Skeletal muscle cell (primary cell): ENCODE measurements at places on chromosomes 4 and X.

DNA sequence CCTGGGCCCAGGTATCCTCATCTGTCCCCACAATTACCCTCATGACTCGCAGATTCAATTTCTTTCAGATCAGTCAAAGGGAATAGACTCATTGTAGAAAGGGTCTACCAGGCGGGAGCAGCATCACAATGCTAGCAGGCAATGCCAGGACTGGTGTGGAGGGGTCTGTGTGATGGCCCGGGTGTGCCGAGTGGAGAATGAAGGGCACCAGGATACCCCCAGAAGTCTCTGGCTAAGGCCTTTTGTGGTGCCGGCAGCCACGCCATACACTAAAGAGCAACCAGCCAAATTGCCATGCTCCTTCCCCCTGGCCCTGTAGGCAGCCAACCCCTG lies 37.9 kb upstream of the RASL11B start:
- no peak for DNase-seq

GRCh38 chr4:155569960-155570515 lies 96.6 kb upstream of the GUCY1A1 start:
- DNase-seq, result no peak

- no peak for DNase-seq
These were observed 52.0 kb upstream of the IL13RA1 start for GRCh38 chrX:118675326-118675965.

- DNase-seq, result peak; percentile 25
These were observed 22.4 kb downstream of the SH3TC1 start for GRCh38 chr4:8221476-8221875.

DNA sequence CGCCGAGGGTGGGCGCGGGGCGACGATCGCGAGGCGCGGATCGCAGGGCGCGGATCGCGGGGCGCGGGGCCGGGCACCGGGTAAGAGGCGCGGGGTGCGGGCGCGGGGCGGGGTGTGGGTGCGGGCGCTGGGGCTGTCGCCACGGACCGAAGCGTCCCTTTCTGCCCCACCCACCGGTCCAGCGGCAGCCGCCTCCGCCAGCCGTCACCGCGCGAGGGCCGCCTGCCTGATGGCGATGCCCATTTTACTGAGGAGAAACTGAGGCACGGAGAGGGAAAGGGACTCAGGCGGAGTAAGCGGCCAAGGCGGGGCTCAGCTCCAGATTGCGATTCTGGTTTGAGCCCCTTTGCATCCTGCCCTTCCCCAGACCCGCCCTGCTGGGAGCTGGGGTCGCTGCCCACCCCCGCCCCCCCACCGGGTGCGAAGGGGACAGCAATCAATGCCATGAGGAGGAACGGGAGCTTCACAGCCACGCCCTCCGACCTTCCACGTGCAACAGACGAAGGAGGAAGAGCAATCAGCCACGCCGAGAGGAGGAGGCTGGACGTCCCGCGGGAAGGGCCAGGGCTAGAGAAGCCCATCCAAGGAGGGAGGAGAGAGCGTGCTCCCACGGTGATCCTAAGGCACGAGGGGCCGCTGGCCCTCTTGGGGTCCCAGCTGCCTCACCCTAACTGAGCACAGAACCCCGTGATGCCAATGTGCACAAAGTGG lies 10.9 kb upstream of the MAN2B2 start:
- DNase-seq, result no peak

- no peak for DNase-seq
These were observed 1.4 kb downstream of the SLC16A2 start for GRCh38 chrX:74422576-74423288.

DNA sequence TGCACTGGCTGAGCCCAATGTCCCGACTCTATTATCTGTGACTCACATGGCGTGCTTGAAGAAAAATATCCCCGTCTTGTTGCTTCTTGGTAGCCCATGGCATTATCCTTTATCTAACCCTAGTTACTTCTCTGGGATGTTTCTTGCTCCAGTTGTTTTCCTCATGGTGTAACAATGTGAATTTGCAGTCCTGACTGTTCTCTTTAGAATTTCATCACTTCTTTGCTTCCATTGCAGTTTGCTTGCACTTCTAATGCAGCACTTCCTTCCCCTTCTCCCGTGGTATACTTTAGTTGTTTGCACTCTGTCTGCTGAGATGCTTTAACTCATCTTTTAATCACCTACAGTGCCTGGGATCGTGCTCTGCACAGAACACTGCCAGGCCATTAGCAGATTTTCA lies 126.9 kb downstream of the MAML3 start:
- no peak for DNase-seq

DNA sequence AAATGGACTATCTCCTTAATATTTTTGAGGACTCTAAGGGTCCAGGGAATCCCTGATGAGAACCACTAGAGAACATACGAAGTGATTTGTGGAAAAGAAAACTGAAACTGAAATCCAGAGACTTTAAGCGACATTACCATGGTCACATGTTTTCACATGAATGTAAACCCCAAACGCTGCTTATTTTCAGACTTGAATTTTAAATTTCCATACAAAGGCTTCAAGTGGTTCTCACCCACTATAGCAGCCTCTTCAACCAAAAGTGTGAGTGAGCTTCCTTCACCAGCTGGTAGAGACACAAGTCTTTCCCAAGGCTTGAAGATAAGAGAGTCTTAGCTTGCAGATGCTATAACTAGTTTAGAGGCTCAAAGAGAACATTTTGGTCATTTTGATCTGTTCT lies 232.7 kb downstream of the MGST2 start:
- no peak for DNase-seq

GRCh38 chr4:139242511-139243051 lies 37.4 kb downstream of the MGARP start:
- DNase-seq, result peak; percentile 60

GRCh38 chr4:25904748-25905082 lies 9.3 kb upstream of the SMIM20 start:
- no peak for DNase-seq

DNA sequence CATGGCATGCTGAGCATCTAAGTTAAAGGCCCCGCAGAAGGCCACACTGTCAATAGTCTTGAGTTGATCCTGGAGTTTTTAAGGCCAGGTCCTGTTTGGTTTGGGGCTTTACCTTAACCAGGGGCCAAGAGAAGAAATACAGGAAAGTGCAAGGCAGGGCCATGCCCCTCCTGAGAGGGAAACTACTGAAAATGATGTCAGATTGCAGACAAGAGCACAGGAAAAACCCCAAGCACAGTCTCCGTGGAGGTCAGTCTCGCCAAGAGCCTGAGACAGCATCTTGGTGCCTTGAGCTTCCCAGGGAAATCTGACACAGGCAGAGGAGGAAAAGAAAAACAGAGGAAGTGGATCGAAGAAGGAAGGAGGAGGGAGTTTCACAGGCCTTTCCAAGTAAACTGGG lies 32.2 kb upstream of the GATB start:
- DNase-seq, result no peak

- no peak for DNase-seq
These were observed 25.8 kb downstream of the ADRA2C start for GRCh38 chr4:3791910-3792542.

DNA sequence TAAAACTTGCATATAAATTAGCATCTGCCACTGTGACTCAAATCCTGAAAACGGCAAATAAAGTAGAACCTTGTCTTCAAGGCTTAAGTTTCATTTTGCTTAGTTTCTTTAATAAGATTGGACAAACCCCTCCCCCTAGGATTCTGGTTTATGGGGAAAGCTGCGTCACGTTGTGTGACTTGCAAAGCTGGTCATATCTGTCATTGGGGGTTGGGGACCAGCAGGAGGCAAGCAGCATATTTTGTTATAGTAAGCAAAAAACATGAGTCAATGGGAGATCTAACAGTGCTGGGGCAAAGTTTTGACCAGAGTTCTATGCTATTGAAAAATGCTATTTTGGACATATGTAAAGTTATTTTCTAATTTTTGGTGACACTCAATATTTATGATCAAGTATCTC lies 407.3 kb downstream of the PCDH18 start:
- peak; percentile 8 for DNase-seq

GRCh38 chr4:23763559-23763958 lies 126.3 kb downstream of the PPARGC1A start:
- DNase-seq, result no peak

DNA sequence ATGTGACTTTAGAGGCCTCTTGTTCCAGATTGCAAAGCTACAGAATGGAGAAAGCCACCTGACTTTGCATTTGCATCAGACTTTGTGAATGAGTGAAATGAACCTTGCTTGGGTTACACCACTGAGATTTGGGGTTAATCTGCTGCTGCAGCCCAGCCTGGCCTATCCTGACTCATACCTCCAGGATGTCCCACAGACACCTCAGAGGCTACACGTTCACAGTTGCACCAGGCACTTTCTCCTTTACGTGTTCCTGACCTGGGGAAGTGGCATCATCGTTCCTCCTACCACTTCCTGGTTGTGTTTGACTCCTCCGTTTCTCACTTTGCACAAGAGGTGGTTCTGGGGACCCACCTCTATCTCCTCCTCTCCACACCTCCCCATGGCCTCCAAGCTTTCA lies 9.2 kb upstream of the SORCS2 start:
- DNase-seq, result no peak

GRCh38 chr4:11259837-11260236 lies 168.9 kb downstream of the HS3ST1 start:
- no peak for DNase-seq

GRCh38 chr4:85318415-85318814 lies 156.5 kb upstream of the ARHGAP24 start:
- DNase-seq, result no peak

- DNase-seq, result no peak
These were observed 107.8 kb upstream of the PDHA2 start for GRCh38 chr4:95732061-95732460.

DNA sequence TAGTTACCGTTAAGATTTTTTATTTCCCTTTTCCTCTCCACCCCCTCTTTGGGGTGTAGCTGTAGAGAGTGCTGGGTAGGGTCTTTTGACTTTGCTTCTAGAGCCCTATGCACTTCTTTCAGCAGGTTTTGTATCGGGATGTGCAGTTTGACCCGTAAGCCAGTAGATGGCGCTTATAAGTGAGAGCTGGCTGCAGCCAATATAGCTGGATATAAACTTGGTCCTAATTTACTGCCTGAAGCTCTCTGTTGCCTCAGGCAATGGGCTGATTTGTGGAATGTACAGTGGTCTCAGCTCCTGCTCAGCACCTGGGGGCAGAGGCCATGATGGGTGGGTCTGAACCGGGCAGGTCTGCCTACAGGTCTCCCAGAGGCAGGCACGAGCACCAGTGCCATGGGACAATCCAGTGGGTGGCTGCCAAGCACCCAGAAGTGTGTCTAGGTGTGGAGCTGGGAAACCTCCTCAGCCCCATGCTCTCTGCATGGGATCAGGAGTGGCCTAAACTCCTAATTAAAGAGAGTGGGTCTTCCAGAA lies 146.5 kb downstream of the SPANXN1 start:
- no peak for DNase-seq

DNA sequence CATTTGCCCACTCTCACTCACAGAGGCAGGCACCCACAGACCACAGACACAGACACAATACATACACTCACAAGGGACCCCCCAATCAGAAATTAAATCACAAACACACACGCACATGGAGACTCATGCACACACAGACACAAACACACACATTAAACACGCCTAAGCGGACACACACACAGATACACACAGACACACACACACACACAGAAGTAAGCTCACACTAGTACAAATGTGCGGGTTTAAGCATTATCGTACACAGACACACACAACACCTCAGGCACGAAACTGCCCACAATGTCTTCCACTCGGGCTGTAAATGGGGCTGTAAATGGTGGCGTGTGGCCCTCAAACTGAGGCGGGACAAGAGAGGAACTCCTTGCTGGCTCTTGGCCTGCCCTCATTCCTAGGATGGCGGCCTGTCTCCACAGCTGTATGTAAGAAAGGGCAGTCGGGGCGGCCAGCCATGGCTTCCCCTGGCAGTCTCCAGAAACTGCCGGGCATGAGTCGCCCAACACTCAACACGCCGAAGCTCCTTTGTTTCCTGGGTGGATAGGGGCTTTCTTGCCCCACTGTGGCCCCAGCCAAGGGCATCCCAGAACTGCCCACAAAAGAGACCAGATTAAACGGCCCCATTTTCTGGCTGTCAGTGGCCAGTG lies 53.9 kb downstream of the NBDY start:
- DNase-seq, result no peak

DNA sequence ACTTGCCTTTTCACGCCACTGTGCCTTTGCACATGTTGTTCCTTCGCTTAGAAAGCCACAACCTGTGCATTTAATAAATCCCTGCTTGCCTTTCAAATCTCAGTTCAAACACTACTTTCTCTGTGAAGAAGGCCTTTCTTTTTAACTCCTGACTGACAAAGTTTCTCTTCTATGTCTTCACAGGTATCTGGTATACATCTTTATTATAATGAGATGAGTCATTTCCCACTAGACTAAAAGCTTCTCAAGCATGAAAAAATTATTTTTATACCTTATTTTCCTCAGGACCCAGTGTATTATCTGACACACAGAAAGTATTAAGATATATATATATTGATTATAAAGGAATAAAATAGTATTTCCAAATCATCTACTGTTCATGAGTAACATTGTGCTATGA lies 189.9 kb downstream of the TBCK start:
- no peak for DNase-seq

DNA sequence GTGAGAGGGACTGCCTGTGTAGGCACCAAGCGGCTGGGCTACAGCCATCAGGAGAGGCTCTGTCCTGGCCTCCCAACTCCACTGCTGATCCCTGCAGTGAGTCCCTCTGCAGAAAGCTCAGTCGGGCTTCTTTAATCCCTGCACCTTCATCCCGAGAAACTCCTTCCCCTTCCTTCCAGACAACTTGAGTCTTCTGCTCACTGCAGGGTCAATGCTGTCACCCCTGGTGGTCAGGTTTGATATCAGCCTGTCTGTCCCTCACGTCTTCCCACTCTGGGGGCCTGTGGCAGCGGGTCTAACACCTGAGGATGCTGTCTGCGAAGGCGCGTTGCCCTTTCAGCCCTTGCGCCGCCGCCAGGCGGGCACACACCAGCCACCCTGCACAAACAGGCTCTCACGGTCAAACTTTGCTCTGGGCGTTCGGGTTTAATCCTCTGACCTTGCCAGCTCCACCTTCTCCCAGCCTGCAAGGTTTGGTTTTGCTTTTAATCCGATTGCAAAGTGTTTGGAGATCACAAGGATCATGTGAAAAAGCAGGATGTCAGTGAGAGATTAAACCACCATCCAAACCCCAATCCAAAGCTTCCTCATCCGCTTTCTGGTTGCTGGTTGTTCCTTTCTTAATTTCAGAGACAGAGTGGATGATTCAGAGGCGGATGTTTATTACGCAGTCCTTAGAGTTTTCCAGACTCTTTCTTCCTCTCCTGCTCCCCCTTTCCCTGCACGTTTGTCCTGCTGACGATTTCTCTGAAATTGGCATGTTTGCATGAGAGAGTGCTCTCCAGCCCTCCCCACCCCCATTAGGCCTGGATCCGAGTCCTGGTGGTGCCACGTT lies 74.8 kb upstream of the SLC34A2 start:
- no peak for DNase-seq

- no peak for DNase-seq
These were observed 1166.8 kb downstream of the ADGRL3 start for GRCh38 chr4:62366939-62367338.

GRCh38 chr4:76754439-76754838 lies 143.5 kb downstream of the SOWAHB start:
- no peak for DNase-seq

DNA sequence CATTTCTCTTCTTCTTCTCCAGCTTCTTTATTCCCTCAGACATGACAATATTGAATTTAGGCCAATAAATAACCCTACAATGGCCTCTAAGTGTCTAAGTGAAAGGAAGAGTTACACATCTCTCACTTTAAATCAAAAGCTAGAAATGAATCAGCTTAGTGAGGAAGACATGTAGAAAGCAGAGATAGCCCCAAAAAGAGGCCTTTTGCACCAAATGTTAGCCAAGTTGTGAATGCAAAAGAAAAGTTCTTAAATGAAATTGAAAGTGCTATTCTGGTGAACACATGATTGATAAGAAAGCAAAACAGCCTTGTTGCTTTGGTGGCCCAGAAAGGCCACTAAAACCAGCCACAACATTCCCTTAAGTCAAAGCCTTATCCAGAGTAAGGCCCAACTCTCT lies 146.2 kb upstream of the HHIP start:
- DNase-seq, result no peak
